NCI-H226 (cell line): ENCODE measurements at places on chromosomes 3 and 15.

- DNase-seq, result no peak
These were observed 150.9 kb upstream of the MCTP2 start for GRCh38 chr15:94080416-94080815.

DNA sequence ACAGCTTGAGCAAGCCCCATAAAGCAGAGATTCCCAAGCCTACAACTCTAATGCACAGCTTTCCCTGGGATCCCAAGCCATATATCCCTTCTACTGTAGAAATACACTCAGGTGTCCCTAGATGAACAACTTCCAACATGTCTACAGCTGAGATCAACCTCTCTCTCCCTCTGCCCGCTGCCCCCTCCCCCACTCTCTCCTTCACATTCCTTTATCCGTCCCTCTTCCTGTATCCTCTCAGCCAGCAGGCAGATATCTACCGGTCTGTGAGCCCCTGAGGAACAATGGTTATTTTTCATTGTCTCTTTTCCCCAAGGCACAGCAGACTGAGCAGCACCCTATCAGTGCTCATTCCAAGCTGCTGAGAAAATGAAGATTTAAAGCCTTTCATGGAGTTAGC lies 138.6 kb downstream of the SUCLG2 start:
- no peak for DNase-seq

- peak; percentile 61 for DNase-seq
These were observed 452.8 kb downstream of the ROBO1 start for GRCh38 chr3:79314962-79315361.

GRCh38 chr3:157104928-157105652 lies 54.9 kb downstream of the CCNL1 start:
- DNase-seq, result no peak

GRCh38 chr3:65245133-65246063 lies 557.6 kb upstream of the ADAMTS9 start:
- no peak for DNase-seq

- peak; percentile 63 for DNase-seq
These were observed 42.6 kb upstream of the DUSP7 start for GRCh38 chr3:52099001-52099401.

- DNase-seq, result peak; percentile 37
These were observed 33.2 kb upstream of the LEKR1 start for GRCh38 chr3:156792945-156793344.

DNA sequence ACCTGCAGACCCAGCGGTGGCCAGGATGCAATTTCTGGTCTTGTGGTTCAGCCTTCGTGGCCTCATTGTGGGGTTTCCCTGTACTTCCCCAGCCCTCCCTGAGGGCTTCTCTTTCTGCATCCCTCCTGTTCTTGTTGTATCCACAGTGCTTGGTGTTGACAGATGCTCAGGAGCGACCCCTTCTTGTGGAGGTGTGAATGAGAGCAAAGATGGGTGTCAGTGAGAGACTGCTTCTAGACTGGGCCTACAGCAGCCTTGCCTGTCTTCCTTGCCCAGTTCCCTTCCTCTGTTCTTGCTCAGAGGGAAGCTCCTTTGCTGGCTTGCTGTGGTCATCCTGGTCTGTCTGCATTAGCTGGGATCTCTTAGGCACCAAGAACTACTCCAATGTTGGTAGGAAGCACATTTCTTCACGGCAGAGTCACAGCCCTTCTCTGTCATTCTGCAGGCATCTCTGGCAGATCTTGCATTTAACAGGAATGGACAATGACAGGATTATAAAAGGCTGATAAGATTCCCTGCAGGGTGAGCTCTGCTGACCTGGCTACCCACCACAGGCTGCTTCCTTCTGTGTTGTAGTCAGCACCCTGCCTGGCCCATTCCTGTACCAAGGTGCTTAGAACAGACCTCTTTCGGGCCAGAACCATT lies 317.8 kb upstream of the C2CD4B start:
- DNase-seq, result peak; percentile 42

GRCh38 chr15:52960283-52960682 lies 170.1 kb upstream of the ONECUT1 start:
- DNase-seq, result no peak

- no peak for DNase-seq
These were observed 4.0 kb downstream of the STX19 start for GRCh38 chr3:94024385-94024784.

DNA sequence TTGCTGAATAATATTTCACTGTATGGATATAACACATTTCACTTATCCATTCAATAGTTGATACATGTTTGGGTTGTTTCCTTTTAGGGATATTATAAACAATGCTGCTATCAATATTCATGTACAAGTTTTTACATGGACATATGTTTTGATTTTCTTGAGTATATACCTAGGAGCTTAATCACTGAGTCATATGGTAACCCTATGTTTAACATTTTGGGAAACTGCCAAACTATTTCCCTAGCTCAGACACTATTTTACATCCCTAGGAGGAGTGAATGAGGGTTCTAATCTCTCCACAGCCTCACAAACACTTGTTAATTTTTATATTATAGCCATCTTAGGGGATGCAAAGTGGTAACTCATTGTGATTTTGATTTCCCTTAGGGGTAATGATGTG lies 66.0 kb downstream of the GPR156 start:
- DNase-seq, result no peak

DNA sequence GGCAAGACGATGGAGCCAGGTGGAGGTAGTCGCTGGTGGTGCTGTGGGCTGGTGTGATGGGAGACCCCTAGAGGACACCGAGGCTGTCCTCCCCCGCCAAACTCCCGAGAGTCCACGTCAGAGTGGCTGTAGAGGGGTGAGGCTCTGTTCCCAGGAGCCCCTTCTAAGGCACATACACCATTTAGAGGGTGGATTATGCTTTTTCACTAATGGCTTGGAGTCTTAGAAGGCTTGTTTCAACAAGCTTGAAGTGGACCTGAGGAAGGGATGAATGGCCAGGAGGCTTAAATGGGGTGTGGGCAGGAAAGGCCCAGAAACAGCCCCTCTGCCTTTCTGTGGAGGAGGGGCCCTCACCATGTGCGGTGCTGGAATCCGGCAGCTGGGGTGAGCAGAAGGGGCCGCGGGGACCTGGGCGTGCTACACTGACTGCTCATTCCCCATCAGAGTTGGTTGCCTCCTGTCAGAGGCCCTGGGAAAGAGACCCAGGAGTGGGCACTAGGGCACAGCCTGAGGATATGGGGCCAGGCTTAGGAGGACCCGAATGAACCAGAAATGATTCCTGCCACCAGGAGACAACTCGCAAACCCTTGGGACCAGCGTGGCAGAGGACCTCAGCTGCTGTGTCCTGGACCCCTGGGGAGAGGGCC lies 66.2 kb downstream of the FEM1B start:
- no peak for DNase-seq

DNA sequence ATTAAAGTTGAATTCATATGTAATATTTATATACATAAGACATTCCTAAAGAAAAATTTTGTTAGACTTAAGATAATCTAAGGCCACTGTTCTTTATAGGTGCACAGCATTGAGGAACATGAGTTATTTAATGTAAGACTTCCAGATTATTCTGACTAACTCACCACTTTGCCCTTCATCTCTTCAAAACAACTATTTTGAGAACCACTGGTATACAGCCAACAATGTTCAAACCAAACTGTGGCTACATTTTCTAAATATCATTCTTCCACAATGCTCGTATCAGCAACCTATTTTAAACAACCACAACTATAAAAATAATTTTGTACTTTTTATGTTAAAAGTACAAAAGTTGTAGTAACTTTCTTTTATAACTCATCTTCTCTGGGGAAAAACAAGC lies 199.8 kb upstream of the ALCAM start:
- no peak for DNase-seq

DNA sequence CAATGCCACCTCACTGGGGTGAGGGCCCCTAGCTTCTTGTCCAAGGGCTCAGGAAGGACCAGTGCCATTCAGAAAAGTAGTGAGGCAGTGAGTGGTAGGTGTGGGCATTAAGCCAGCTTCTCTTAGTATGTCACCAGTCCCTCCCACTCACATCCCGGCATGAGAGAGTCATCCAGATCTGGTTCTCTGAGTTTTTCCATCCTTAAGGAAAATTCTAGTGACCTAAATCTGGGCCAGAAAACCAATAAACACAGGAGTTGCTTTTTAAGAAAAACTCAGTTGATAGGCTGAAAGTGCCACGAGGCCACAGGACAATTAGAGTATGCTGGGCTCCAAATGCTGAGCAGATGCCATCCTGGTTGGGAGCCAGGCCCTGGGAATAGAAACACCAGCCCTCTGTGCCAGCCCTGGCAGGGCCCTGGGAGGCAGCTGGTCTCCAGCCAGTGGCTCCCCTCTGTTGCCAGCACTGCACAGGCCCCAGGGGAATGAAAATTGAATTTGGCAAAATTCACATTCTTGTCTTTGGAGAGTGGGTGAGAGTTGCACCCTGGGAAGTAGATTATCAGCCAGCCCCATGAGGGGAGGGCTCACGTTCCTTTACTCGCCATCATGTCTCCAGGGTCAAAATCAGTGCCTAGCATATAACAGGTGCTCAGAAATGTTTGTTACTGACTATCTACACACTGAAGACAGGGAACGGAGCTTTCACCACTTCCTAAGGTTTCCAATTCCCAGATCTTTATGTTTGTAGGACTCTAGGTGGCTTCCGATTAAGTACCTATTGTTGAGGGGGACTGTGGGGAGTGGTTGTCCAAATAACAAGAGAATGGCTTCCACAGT lies 52.8 kb downstream of the FAM43A start:
- no peak for DNase-seq

DNA sequence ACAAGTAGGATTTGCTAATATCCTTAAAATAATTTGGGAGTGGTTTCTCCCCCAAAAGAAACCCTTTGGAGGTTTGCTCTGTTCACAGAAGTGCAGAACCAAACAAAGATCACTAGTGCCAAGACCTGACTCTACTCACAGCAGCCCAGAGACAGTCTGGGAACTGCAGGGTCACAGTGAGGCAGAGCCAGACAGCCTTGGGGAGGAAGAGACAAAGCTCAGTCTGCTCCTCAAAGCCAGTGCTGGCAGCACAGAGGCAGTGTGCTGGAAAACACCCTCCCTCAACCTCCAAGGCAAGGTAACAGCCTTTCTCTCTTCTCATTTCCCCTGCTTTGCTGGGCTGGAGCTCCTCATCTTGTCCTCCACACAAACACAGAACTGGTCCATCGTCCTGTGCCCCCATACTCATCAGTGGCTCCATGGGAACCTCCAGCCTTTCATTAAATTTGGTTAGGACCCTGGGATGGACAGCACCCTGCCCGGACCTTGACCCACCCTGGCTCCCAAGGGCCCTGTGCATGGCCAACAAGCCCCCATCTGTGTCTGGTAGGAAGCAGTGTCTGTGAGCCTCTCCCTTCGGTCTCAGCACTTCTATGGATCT lies 12.6 kb downstream of the RAB6B start:
- no peak for DNase-seq

GRCh38 chr3:117553461-117553860 lies 843.9 kb downstream of the TUSC7 start:
- no peak for DNase-seq

- DNase-seq, result no peak
These were observed 233.4 kb downstream of the ITPR1 start for GRCh38 chr3:4726549-4726948.

- DNase-seq, result peak; percentile 45
These were observed 35.7 kb upstream of the ACTL6A start for GRCh38 chr3:179526989-179527391.

DNA sequence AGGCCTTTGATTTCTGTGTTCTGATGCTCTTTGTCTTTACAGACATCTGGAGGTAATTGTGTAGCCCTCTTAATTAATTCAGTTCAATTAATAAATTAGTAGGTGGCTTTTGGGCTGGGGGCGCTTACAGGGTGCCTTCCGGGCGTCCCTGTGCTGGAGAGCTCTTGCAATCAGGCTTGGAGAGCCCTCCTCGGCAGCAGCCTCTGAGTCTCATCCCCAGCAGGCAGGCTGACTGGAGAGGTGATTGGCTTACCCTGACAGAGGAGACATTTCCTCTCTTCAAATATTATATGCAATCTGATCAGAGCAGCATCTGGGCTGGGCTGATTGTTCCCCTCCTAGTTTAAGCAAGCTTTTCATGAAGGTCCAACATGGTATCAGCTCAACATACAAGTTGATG lies 250.7 kb downstream of the LPP start:
- no peak for DNase-seq

GRCh38 chr15:68444336-68444735 lies 12.4 kb upstream of the ITGA11 start:
- no peak for DNase-seq

DNA sequence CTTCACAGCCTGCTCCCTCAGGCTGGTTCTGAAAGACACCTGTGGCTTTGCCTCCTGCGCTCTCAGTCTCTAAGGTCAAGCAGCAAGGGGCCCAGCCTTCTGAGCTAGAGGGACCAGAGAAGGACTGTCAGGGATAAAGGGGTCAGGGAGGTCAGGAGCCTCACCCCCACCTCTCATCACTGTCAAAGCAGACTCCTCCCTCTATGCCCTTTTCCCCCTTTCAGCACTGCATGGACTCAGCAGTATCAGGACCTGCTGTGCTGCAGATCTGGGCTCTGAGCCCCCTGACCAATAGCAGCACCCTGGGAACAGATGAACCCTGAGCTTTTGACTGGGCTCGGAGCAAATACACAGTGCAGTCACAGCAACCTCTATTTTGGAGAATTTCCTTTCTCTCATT lies 3.2 kb upstream of the BMF start:
- DNase-seq, result no peak

DNA sequence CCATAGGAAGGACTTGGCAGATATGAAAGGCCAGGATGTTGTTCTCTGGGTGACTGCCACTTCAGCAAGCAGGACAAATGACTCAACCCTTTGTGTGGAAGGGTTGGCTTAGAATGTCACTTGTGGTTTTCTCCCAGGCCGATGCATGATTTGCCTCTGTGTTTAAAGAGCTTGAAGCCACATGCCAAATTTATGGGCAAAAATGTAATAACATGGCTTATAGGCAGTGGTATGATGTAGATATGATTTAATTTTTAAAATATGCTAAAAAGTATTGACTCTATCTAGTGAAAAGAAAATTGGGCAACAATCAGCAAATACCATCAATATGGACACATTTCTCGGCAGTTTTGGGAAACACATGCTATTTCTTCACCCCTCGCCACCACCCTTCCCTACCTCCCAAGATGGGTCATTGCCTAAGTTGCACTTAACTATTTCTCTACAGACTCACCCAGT lies 114.6 kb downstream of the CYP19A1 start:
- no peak for DNase-seq

DNA sequence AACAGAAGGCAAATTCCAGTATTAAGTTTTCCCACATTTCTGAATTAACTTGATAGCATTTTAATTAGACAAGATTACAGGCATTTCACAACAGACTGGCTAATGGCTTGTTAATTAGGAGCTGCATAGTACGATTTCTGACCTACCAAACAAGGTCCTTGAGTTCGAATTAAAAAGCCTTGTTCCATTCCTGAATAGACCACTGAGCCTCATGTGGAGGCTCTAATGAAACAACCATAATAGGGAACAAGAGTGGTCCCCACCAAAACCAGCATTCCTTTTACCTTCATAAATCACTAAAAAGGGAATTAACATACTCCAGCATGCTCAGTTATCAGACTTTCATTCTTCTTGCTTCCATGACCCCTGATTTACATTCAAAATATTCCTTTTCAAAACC lies 66.4 kb downstream of the PRTG start:
- DNase-seq, result no peak

DNA sequence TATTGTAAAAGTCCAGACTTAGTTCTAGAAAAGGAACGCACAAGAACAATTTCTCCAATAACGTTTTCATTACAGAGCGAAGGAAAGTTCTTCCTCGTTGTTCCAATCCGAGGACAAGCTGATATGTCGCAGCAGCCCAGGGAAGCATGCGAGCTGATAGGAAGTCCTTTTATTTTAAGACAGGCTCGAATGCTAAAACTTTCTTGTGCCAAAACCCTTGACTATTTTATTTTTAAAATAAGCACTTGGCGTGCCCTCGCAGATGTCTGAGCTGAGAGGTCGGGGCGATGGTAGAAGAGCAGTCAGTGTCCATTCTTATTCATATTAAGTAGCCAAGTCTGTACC lies 433 bp upstream of the MITF start:
- DNase-seq, result no peak

- no peak for DNase-seq
These were observed 183.9 kb downstream of the TBC1D5 start for GRCh38 chr3:17558565-17558964.
